Activated CD8-positive, alpha-beta T cell treated with anti-CD3 and anti-CD28 coated beads for 36 hours (primary cell): ENCODE measurements at places on chromosomes 2 and 18. TPM values are rescaled to one million over a fixed set of nuclear protein-coding genes. Genes with fewer than 3 reads are reported as not detected.

Gene PLCL1
- total RNA-seq: 0.68 TPM

Gene KCNK3
- total RNA-seq: not detected

DNA sequence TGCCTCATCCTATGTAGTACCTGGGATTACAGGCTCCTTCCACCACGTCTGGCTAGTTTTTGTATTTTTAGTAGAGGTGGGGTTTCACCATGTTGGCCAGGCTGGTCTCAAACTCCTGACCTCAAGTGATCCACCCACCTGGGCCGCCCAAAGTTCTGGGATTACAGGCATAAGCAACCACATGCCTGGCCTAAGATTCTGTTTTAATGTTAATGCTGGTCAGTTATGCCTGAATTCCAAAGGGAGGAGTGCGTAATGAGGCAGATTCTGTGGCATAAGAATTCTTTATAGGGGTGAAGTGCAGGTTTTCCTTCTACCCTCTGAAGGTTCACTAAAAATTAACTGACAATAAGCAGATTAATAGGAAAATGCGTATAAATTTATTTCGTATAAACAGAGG is 1343.8 kb upstream of the LRRTM1 start:
- no peak for DNase-seq

GRCh38 chr2:221518201-221518934 is 53.7 kb downstream of the EPHA4 start:
- peak; percentile 11 for DNase-seq

DNA sequence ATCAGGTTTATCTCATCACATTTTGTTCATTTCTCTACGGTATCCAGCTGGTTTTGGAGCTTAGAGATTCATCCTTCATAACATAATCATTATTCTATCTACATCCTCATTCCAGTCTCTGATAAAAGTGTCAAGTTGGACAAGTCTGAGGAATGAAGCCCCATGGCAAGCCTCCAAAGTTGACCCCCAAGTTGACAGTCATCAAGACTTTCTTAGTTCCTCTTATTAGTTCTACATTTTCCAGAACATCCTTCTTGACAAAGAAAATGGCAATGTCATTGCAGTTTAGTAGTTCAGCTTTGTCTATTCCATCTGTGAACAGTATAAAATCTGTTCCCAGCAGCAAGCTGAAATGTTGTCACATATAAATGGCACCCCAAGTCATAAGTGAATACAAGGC is 4.5 kb upstream of the TMSB10 start:
- DNase-seq: no peak

DNA sequence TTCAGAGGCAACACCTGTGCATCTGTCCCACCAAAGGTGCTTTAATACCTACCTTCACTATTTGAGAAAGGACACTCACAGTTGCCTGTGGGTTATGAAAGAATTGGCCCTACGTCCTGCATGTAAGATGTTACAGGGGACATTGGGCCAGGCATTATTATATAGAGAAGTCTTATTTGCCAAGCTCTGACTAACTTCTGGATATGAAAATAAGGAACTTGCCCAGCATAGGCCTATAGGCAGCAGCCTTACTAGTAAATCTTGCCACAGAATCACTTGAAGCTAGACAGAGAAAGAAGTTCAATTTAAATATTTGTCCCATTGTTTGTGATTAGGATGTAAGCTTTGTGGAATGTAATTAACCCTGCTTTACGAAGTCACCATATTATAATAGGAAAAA is 41.7 kb downstream of the NLRC4 start:
- DNase-seq: no peak

DNA sequence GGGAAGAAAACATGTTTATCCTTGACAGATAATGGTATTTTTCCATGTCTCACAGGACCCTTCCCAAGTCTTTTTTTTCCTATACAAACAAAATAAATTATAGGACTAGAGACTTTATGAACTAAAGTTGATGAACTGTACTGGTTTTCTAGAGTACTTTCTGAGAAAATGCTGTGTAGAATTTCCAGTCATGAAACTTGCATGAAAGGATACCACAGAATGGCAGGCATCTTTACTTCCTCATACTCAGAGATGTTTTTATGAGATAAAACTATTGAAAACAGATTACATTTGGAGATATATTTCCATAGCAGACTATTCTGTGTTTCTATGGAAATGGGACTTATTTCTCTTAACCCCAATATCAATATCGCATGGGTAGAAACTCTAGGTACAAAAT is 403.5 kb downstream of the PARD3B start:
- no peak for DNase-seq

- DNase-seq: peak; percentile 74
These were observed 17.6 kb upstream of the BOK start for GRCh38 chr2:241540771-241541561.

Gene RALBP1
- 50.2 TPM for total RNA-seq

- no peak for DNase-seq
These were observed 22.8 kb upstream of the RUFY4 start for GRCh38 chr2:218046238-218046637.

DNA sequence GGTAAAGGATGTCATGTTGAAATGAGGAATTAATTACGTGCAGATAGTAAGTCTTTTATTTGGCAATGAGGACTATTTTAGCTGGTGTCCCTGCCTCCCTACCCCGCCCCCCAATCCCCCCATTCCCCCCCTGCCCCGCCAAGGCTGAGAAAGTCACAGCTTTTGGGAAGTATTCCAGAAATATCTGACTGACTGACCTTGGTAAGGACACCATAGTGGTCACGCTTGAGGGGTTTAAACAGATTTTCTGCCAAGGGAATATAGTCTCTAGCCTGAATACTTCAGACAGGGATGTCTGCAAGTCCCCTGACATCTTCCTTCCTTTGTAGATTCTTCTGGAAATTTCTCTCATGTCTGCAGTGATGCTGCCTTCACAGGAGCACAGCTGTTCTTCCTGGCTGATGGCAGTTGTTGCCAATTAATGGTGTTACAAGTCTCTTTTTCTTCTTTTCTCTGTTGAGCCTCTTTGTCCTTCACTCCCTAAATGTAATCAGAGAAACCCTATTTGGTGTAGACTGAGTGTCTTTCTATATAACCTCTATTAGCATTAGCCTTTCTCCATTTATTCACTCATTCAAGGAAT is 53.7 kb upstream of the MGAT5 start:
- DNase-seq: no peak

GRCh38 chr2:214630402-214631045 is 179.0 kb downstream of the BARD1 start:
- DNase-seq: no peak

DNA sequence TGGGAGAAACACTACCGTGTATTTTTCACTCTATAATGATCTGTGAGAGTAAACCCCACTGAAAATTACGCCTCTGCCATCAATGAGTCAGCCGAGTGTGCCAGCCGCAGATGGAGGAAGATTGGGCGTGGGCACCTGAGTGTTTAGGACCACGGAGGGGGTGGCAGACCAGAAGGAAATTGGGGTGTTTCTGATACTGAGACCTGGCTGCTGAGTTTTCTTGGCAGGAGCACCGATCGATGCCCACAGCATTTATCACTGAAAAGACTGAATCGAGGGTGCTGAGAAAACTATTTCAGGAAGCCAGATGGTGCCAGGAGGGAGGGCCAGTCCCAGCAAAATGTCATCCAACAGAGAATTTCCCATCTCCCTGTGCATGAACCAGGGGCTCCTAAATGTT is 91.9 kb upstream of the TPO start:
- DNase-seq: no peak

Gene CCDC178
- total RNA-seq: not detected

GRCh38 chr2:218448934-218449333 is 30.0 kb downstream of the VIL1 start:
- no peak for DNase-seq

GRCh38 chr2:168669151-168669550 is 133.3 kb upstream of the NOSTRIN start:
- no peak for DNase-seq

- no peak for DNase-seq
These were observed 9.7 kb downstream of the ECEL1 start for GRCh38 chr2:232477751-232478510.

Gene C2orf66
- total RNA-seq: not detected

- DNase-seq: no peak
These were observed 71.1 kb downstream of the BIRC6 start for GRCh38 chr2:32427672-32428610.

- DNase-seq: no peak
These were observed 464.3 kb downstream of the NBAS start for GRCh38 chr2:15096873-15097272.

Gene FKBP7
- total RNA-seq: 3.0 TPM

GRCh38 chr2:127884436-127884835 is 1.3 kb downstream of the AMMECR1L start:
- no peak for DNase-seq

DNA sequence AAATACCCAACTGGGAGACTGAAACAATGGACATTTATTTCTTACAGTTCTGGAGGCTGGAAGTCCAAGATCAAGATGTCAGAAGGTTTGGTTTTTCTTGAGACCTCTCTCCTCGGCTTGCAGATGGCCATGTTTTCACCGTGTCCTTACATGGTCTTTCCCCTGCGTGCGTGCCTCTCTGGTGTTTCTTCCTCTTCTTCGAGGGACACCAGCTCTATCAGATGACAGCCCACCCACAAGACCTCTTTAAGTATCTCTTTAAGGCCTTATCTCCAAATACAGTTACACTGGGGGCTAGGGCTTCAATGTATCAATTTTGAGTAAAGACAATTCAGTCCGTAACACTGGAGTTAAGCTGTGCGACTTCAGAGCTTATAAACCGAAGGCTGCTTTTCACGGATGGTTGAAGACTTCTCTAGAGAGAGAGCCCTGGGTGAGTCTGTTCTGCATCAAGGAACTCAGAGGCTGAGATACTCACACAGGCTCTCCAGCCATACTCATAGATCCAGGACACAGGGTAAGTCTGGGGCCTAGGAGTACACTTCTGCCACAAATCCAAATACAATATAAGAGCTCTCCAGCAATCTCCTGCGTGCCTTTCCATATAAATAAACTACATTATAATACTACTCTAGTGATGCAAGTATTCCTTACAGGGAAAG is 339.9 kb upstream of the PKDCC start:
- no peak for DNase-seq

GRCh38 chr2:95719473-95720060 is 127.8 kb downstream of the TRIM43 start:
- no peak for DNase-seq

Gene FBXO48
- total RNA-seq: 1.3 TPM

DNA sequence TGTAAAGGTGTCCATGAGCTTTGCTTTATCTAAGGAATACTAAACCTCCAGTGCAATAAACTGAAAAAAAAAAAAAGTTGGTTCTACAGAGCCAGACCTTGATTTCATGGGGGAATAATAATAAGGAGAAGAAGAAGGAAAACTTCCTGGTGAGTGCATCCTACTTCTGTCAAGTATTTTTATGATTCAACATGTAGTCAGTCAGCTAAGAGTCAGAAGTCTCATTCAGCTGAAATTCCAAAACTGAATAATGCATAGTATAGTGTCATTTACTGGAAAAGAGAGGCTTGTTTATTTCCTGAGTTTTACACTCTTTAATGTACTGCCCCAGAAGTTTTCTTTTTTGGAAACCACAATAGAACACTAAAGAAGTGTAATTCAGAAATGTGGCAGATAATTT is 77.8 kb upstream of the TACR1 start:
- no peak for DNase-seq

- no peak for DNase-seq
These were observed 216.8 kb downstream of the CAMKMT start for GRCh38 chr2:44578471-44579093.

Gene CHRNG
- total RNA-seq: not detected
